BE2C (cell line): ENCODE measurements at places on chromosomes 11 and 22.

DNA sequence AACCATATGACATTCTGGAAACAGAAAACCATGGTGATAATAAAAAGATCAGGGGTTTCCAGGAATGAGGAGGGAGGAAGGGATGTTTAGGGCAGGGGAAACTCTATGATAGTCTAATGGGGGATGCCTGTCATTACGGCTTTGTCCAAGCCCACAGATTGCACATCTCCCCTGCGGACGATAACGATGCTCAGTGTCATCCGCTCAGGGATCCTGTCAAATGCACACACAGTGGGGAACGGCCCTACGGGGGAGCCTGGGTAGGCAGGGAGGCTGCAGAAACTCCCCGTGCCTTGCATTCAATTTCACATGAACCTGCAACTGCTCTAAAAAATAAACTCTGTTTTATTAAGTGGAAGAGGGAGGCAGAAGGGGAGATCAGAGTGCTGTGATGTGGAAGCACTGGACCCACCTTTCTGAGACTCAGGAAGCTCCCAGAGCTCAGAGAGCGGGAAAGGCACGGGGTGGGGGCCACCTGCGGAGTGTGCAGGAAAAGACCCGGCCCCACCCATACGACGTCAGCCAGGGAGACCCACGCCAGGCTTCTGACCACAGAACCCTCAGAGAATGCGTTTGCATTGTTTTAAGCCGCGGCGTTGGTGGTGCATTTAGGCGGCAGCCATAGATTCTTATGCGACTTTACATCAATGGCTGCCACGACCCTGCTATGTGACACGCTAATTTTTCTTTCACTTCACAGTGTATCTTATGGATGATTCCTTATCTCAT lies 543.5 kb downstream of the BRD1 start:
- no peak for DNase-seq

DNA sequence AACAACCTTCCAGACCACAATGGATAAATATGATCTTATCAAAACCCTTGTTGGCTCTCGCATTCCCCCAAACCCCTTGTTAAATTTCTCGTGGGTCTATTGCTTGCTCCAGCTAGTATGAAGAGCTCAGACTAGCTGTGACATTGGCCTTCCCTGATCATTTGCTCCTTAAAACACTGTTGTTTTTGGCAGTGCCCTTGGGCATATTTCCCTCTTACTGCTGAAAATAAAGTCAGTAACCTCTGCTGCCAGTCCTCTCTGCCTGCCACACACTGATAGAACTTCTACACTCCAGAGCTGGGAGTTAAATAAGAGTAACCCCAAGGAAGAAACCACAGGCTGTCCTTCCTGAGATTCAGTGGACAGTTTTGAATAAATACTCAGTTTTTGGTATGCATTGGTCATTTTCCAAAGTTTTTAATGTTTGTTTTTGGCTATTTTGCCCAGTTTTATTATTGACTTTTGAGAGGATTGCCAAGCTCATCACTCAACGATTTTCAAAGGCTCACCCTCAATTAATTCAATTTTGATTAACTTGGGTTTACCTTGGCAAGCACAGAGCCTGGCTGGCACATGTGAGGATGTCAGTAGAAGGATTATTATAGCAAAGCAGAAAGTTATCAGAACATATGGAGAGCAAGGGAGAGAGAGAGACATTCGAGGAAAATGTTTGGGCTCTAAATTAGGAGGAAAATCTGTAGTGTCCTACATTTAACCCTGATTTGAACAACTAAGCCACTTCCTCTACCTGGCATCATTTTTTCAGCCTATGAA lies 84.3 kb upstream of the SYN3 start:
- no peak for DNase-seq

DNA sequence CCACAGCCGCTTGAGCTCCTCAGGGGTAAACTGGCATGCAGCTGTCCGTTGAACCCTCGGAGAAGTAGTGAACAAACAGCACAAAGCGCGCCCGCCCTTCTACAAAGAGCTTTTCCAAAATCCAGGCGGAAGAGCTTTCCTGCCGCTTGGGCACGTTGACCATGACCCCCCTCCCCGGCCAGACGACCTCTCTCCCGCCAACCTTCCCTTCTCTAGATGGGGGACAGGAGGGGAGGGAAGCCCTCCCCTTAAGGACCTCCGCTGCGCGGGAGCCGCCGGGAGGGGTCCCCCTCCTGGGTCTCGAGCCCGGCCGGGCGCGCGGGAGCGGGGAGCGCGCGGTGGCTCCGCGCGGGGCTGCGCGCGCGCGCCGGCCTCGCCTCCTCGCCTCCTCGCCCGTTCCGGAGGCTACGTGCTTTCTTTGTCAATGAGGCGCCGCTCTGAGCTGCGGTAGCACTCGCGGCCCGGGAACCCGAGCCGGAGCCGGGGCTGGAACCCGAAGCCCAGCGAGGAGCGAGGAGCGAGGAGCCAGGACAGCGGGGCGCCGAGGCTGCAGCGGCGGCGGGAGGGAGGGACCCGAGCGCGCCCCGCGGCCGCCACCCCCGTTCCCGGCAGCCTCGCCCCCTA lies 118.6 kb downstream of the HIPK3 start:
- peak; percentile 8 for DNase-seq

GRCh38 chr11:37755521-37755920 lies 1157.5 kb upstream of the RAG2 start:
- no peak for DNase-seq

- DNase-seq, result no peak
These were observed 216.3 kb upstream of the MTNR1B start for GRCh38 chr11:92753161-92753560.

GRCh38 chr11:73228268-73229134 lies 10.4 kb downstream of the P2RY2 start:
- DNase-seq, result peak; percentile 2

DNA sequence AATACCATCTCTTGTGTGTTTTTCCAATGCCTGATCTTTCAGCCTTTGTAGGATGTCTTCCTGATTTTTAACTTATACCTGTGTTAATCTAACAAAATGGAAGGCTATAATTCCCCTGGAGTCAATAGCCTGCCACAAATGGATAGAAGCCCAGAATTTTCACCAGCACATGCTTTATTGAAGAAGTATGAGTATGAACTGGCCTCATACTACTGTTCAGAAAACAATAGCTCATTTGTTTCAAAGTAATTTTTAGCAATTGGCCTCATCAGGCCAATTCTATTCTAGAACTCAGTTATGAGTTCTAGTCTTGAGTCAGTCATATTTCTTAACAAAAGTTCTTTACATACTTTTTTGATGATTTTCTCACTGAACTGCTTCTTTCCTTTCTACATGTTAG lies 40.6 kb upstream of the SLC37A2 start:
- no peak for DNase-seq

DNA sequence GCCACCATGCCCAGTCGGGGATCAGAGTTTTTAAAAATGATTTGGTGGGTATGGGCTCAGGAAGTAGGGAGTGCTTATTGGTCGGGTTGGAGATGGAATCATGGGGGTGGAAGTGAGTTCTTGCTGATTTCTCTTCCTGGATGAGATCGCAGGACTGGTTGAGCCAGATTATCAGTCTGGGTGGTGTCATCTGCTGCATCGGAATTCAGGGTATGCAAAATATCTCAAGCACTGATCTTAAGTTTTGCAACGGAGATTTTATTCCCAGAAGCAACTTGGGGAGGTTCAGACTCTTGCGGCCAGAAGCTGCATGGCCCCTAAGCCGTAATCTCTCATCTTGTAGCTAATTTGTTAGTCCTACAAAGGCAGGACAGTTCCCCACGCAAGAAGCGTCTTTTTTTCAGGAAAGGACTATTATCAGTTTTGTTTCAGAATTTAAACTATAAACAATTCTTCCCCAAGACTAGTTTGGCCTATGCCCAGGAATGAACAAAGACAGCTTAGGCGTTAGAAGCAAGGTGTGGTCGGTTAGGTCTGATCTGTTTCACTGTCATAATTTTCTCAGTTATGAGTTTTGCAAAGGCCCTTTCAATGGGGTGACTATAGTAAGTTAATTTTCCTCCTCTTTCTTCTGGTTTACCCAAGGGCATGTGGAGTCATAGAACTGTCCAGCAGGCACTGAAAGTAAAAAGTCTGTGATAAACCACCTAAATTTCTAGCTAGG lies 1.4 kb upstream of the PIWIL3 start:
- no peak for DNase-seq

DNA sequence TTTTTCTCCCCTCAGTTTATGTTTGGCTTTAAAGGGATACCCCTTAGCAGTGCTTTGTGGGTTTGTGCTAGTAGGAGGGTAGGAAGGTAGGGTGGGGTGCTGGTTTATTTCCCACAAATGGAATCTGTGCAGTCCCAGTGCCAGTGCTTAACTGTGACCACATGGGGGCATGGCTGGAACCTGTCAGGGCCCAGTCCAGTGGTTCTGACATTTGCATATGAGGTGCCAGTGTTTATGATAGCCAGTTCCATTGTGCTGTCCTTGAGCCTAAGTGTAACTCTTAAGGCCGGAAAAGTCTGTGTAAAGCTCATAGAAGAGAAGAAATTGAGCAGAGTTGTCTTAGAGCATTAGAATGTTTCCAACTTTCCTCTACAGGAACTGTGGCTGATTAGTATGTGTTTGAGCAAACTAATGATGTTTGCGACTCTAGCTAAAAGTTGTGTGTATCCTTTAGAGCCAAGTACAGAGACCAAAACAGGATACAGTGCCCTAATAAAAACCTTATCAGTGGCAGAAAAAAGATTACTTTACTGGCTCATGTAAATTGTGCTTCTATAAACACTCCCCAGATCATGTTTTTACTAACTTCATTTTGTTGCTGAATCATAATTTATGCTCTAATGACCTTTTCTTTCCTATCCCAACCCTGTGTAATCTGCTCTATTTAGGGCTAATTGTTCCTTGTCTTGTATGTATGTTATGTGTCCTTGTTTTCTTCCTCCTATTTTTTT lies 38.1 kb downstream of the DIXDC1 start:
- DNase-seq, result no peak
